Activated CD8-positive, alpha-beta T cell treated with anti-CD3 and anti-CD28 coated beads for 36 hours (primary cell): ENCODE measurements at places on chromosomes 4 and X. TPM values are rescaled to one million over a fixed set of nuclear protein-coding genes. Genes with fewer than 3 reads are reported as not detected.

Gene RNF128
- total RNA-seq, result not detected

Gene USP17L29
- not detected for total RNA-seq

Gene GSX2
- not detected for total RNA-seq

Gene HSFX3
- not detected for total RNA-seq

Gene MAGEC2
- total RNA-seq, result not detected

Gene CFAP299
- not detected for total RNA-seq

- no peak for DNase-seq
Observed at GRCh38 chr4:74397748-74398426, 32.9 kb downstream of the EREG start.

DNA sequence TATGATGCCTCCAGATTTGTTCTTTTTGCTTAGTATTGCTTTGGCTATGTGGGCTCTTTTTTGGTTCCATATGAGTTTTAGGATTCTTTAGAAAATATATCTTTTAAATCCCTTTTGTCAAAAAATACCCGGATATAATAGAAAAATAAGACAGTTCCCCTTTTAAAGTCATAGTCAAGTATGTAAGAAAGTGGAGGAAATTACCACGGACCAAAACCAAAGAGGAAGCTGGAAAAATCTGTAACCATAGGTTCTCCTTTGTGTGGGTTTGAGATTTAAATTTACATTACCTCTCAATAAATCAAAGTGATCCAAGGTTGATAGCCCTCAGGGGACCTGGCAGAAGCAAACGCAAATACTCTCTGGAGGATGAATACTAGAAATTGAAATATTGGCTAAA lies 58.3 kb upstream of the PACRGL start:
- DNase-seq, result no peak

DNA sequence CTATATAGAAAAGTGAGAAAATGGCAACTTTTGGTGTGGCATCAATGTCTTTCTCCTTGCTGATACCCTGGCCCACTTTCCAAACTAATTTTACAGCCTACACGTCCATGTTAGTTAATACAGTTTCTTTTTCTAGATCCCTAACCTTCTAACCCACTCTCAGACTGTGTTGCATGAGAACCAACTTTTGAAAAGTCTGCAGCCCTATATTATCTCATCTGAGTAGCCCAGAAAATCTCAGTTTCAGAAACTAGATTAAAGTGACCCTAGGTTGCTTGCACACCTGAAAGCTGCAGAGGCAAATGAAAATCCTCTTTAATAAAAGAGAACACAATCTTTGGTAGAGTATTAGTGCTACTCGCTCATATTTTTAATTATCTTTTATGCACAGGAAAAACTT lies 371.6 kb upstream of the EMCN start:
- no peak for DNase-seq

- DNase-seq, result no peak
Observed at GRCh38 chr4:48649505-48649904, 130.6 kb downstream of the FRYL start.

DNA sequence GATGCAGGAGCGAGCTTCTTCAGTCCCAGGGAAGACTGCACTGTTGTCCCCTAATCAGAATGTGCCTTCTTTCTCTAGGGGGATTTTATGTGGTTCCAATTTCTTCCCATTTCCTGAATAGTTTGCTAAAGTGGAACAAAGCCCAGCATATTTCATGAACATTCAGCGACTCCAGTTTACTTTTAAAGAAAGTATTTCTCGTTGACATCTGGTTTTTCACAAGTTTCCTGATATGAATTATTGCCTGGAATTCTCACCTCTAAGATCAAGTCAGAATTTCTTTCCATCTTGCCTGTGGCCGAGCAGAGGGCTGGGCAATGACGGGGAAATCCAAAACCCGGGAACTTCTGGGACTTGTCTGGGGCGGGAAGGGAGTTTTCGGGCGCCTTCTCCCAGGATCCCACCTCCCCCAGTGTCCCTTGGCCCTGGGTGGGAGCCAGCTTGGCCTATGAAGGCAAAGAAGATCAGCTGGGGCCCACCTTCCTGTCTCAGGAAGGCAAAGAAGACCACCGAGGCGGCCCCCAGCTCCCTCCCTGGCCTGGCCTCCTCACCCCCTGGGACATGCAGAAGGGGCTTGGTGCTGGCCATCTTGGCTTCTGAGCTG lies 15.4 kb downstream of the SORCS2 start:
- DNase-seq, result no peak

DNA sequence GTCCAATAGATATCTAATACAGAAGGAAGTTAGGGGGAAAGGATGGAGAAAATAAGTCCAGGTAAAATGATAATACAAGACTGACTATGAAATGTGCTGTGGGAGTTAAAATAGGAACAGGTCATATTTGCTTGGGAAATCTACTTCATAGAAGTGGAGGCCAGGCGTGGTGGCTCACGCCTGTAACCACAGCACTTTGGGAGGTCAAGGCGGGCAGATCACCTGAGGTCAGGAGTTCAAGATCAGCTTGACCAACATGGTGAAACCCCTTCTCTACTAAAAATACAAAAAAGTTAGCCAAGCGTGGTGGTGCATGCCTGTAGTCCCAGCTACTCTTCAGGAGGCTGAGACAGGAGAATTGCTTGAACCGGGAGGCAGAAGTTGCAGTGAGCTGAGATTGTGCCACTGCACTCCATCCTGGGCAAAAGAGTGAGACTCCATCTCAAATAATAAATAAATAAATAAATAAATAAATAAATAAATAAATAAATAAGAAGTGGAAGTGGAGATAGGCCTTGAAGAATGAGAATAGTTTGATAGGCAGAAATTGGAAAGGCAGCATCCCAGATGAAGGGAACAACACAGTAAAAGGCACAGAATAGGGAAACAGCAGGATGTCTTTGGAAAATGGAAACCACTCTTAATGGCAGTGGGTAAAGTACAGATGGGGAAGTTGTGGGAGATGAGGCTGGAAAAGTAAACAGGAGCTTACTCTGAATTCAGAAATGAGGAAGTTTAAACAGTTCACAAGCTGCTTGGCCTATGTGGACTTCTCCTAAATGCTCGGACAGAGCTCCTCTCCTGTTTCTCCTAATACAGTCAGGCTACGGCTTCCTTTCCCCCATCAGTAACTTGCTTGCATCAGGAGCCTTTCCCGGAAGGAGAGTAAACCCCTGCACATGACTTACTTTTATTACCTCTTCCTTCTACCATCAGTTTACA lies 15.1 kb upstream of the GK start:
- DNase-seq, result no peak

- DNase-seq, result no peak
Observed at GRCh38 chrX:133813971-133814370, 171.4 kb downstream of the GPC3 start.

- no peak for DNase-seq
Observed at GRCh38 chr4:86300516-86300915, 59.3 kb downstream of the MAPK10 start.

DNA sequence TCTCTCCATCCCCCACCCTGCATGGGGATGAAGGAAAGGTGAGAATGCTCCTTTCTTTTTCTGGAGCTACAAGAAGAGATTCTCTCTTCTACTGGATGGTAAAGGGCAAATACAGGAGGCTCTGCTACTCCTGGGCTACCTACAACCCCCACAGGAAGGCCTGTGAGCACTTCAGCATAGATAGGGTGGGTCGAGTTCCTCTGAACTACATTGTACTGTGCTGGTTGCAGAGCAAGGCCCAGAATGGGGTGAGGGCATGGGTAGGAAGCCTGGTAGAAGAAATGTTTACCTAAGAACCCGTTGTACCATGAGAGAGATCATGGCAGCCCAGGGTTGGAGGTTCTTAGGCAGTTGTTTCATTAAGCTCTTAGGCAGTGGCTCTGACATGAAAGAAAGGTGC lies 510.4 kb downstream of the MID1IP1 start:
- DNase-seq, result no peak

- DNase-seq, result no peak
Observed at GRCh38 chr4:128310266-128310697, 22.7 kb upstream of the PGRMC2 start.

DNA sequence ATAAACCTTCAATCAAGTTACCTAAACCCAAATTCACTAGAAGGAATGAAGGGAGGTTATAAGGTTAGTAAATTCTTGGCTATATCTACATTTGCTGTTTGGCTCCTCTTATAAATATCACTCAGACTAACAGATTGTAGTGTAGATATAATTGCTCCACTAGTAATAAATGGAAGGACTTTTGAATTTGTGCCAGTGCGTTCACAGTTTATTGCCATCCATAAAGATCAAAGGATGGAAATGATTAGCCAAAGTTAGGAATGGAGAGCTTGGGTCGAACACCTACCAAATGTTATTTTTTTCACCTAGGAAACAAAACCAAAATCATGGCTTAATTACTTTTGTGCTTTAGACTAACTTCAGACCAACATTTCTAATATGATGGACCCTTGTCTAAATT lies 9.2 kb downstream of the DTHD1 start:
- DNase-seq, result no peak

- DNase-seq, result no peak
Observed at GRCh38 chr4:104451573-104451972, 43.1 kb downstream of the CXXC4 start.
